ENCODE measurements at places on chromosomes 1 and 21.

DNA sequence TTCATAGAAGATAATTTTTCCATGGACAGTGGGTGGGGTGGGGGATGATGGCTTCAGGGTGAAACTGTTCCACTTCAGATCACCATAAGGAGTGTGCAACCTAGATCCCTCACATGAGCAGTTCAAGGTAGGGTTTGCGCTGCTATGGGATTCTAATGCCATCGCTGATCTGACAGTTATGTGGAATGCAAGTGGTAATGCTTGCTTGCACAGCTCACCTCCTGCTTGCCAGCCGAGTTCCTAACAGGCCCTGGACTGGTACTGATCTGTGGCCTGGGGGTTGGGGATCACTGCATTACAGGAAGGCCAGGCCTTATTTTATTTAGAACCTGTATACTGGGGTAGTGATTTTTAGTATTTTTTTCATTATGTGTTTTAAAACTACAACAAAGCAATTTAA lies 22.0 kb downstream of the MAN1A2 start:
- no peak for DNase-seq

DNA sequence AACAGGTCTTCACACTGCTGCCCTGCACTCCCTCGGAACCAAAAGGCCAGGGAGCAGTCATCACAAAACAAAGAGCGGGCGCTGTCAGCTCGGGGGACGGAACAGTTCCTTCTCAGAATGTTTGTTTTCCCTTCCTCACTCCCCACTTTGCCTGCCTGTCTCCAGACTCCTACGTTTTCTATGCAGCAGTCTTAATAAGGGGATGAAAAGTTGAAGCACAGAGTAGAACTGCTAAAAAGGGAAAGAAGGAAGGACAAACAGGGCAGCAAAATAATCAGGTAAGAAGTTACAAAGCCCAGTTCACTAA lies 738 bp upstream of the GPR161 start:
- no peak for DNase-seq

GRCh38 chr1:113452921-113453770 lies 62.8 kb downstream of the MAGI3 start:
- DNase-seq, result no peak

DNA sequence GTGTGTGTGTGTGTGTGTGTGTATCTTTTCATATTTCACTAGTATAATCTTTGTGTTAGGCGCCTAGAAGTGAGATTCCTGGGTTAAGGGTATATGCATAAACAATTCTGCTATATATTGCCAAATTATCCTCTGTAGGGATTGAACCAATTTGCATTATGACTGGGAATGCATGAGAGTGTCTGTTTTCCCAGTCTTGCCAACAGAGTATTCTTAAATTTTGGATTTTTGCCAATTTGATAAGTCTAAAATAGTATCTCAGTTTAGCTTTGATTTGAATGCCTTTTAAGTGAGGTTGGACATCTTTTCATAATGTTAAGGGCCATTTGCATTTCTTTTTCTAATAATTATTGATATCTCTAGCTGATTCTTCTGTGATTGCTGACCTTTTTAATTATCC lies 8.2 kb upstream of the AVPR1B start:
- no peak for DNase-seq

DNA sequence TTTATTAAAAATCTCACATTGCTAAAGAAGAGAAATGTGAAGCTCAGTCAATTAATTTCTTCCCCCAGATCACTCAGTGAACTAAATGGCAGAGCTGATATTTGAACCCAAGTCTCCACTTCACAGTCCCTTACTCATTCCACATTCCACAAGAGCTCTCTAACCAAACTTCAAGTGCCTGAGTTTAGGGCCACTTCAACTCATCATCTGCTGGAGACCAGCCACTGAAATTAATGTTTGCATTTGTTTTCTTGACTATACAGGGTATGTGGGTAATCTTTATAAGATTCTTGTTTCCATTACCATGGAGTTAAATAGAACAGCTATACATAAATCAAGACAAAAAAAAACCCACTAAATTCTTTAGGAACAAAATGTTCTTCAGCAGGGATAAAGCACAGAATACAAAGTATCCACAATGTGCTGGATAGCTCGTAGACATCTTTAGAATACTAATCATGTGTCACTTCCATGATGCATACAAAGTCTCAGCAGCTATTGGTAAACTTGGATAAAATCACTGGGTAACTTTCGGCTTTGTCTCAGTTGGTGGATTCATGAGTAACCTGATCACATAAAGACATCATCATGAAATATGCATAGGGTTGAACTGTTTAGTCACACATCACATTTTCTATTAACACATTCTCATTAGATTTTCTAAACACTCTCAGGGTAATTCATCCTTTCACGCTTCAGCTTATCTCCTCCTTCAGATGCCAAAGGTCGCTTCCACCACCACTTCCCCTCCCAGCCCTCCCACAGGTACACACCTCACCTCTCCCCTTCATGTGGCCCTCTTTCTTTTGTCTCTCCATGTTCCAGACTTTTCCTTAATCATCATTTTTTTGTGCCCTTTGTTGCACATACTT lies 89.8 kb downstream of the LRRC53 start:
- peak; percentile 81 for DNase-seq

DNA sequence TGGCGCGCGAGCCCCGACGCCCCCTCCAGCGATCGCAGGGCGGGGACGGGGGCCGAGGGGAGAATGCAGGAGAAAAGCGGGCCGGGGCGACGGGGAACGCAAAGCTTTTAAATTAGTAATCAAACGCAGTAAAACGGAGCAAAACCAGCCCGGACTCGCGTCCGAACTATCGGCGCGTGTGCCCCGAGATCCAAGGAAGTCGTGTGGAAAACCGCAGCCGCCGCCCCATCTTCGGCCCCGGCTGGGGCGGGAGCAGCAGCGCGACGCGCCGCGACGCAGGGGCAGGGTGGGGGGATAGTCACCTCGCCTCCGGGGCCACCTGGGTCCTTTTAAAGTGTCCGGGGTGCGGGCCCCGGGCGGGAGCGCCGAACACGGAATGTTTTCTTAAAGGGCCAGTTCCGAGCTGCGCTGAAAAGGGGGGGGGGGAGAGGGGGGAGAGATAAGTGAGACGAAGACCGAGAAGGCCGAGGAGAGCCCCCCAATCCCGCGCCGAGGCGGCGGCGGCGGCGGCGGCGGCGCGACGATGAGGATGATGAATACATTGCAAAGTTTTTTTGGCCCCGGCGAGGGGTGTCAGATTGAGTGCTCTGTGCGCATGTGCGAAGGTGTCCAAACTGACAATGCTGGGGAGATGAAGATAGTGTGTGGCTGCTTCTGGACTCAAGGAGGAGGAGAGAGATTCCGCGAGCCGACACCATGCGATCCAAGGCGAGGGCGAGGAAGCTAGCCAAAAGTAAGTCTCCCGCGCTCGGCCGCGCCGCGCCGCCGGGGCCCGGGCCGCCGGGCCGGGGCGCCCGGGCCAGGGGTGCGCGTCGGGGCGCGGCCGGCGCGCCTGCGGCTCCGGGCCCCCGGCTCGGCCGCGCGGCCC lies at the start of gene PRDM16:
Gene PRDM16, plus strand, starts transcription at position 640 of the 868 bp plus-strand sequence. Its CDS starts 57 bp downstream, at position 697.
- DNase-seq, result peak; percentile 53

GRCh38 chr1:151007853-151008243 lies 401 bp upstream of the PRUNE1 start:
- DNase-seq, result no peak

DNA sequence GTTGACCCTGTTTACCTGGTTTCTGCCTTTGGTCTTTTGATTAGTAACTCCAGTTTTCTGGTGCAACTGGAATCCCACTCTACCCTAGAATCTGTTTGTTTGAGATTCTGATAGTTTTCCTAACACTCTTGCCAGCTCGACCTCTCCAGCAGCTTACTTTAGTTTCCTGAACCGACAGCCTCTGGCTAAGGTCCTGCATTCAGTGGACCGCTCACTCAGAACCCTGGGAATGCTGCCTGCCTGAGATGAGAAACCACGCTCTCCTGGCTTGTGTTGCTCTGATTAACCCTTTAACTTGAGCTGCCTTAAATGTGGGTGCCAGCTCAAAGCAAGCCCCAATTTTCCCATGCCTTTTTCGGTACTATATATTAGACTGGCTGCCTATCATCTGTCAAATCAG lies 45.3 kb upstream of the SIPA1L2 start:
- no peak for DNase-seq

GRCh38 chr21:30733026-30733425 lies 14.0 kb downstream of the KRTAP21-2 start:
- DNase-seq, result no peak

Data from DMS79 (cell line).